ENCODE measurements at places on chromosomes 12 and 14. TPM values are rescaled to one million over a fixed set of nuclear protein-coding genes. Genes with fewer than 3 reads are reported as not detected.

Gene MIP
- not detected for total RNA-seq

Gene SERPINA5
- total RNA-seq, result 0.89 TPM

Gene GPR132
- 0.69 TPM for total RNA-seq

Gene C12orf50
- total RNA-seq, result not detected

Gene SLC24A4
- 7.4 TPM for total RNA-seq

Gene KLRF1
- 0.22 TPM for total RNA-seq

Gene GYS2
- 0.06 TPM for total RNA-seq

Gene FGF23
- not detected for total RNA-seq

Gene FOXN4
- 0.33 TPM for total RNA-seq

Gene KRT7
- total RNA-seq, result not detected

Gene TAS2R9
- total RNA-seq, result 1.4 TPM

Gene TMEM179
- total RNA-seq, result 9.4 TPM

Gene TMEM229B
- total RNA-seq, result 13.9 TPM

Gene NOS1
- 1.2 TPM for total RNA-seq

Gene RNU4-1
- total RNA-seq, result 872 TPM

Gene METTL3
- total RNA-seq, result 64.9 TPM

Gene OTX2
- total RNA-seq, result 35.0 TPM

Gene DIP2B
- total RNA-seq, result 90.8 TPM
